BJ (cell line): ENCODE measurements at places on chromosomes 2 and 18.

DNA sequence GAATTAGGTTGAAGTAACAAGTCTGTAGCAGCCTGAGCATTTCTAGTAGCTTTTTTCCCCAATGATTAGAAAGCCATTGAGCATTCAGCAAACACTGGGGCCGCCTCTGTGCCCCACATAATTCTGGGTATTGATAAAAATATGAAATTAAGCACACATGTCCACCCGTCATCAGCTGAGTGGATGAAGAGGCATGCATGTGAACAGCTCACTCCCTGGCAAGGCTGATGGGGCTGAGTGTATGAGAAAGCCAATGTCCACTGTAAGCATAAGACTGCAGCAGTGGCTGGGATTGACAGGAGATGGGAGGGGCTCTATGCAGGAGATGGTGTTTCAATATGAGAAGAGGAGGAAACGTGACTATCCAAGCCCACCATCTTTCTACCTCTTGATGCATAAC is 124.4 kb upstream of the KLHL29 start:
- no peak for DNase-seq

DNA sequence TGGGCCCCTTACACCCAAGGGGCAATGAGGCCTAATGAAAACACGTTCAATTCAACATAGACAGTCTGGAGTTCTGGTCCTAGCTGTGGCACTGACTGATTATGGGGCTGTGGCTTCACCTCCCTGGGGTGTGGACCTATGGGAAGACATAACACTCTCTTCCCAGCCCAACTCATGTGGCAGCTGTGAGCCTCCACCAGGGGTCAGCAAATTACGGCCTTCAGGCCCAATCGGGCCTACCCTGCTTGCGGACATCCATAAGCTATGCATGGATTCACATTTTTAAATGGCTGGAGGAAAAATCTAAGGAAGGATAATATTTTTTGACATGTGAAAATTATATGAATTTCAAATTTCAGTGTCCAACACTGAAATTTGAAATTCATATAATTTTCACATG is 101.3 kb downstream of the LOXHD1 start:
- DNase-seq, result no peak

- DNase-seq, result no peak
These were observed 39.1 kb downstream of the KLHL29 start for GRCh38 chr2:23423873-23424680.

DNA sequence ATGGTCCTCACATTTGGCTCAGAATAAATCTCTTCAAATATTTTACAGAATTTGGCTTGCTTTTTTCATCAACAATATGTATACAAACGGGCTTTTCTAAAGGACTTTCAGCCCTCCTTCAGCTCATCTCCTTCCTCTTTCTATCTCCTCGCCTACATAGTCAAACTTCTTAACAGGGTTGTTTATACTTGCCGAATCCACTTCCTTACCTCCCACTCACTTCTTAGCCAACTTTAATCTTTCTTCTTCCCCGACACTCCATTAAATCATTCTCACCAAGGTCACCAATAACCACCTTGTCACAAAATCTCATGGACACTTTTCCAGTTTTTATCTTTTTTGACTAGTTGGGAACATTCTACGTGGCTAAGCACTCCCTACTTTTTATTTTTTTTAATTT is 325.2 kb downstream of the PLCL1 start:
- DNase-seq, result no peak

GRCh38 chr18:13269521-13270011 is 51.0 kb downstream of the LDLRAD4 start:
- no peak for DNase-seq

DNA sequence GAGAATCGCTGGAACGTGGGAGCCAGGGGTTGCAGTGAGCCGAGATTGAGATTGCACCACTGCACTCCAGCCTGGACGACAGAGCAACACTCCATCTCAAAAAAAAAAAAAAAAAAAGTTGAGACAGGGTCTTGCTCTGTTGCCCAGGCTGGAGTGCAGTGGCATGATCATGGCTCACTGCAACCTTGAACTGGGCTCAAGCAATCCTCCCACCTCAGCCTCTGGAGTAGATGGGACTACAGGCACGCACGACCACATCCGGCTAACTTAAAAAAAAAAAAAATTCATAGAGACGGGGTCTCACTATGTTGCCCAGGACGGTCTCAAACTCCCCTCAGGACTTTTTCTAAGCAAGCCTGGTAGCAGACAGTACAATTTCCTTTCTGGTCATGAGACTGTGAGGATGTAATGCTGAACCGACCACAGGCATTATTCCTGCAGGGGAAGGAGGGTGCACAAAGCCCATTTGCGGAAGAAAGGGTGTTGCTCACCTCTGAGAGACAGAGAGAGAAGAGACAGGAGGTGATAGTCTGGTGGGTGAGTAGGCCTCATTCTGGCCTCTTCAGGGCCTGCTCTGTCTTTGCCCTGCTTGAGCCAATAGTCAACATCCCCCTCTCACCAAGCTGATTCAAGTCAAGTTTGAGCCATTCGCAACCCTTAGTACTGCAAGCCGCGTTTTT is 205.3 kb downstream of the ZFP36L2 start:
- no peak for DNase-seq

DNA sequence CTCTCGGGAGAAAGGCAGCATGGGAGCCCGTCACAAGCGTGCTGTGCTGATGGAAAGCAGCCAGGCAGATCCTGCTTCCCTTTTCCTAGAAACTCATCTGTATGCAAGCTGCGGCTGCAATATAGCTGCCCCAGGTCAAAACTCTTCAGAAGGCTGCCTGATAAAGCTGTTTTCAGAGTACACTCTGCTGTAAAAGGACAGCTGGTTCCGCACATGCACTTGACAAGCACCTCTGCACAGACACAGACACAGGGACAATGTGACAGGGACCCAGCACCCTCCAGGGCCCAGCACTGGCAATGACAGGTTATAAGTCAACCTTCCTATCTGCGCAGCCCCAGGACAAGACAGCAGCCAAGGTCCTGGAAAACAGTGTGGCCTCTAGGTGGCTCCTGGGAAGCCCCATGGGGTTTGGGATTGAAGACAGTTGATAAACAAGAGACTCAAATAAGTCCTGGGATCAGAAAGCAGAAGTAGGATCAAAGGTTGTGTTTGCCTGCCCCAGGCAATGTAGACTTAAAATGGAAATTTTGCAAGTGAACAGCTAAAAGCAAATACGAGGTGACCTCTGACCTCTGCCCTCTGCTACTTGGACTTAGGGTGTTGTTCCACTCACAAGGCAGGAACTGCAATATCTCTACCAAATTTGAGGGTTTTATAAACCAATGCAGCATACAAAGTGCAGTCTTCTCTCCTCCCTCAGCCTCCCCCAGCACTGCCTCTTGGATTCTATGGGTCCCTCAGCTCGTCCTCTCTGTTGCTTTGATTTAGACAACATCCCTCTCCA is 16.9 kb downstream of the SLC66A2 start:
- DNase-seq, result no peak

GRCh38 chr2:63520793-63521192 is 67.5 kb downstream of the WDPCP start:
- DNase-seq, result no peak
